ENCODE measurements at places on chromosomes 2 and 18. TPM values are rescaled to one million over a fixed set of nuclear protein-coding genes. Genes with fewer than 3 reads are reported as not detected.

- no peaks in the 10 kb centered on the region for H3K36me3 ChIP-seq
- DNase-seq: no peak
- no peaks in the 10 kb centered on the region for H3K4me1 ChIP-seq
- H3K27me3 ChIP-seq: no peaks in the 10 kb centered on the region
- no peak overlapping the region for H3K27ac ChIP-seq
- H3K4me3 ChIP-seq: no peak overlapping the region
These were observed 945.8 kb upstream of the CRIM1 start for GRCh38 chr2:35409762-35410161.

DNA sequence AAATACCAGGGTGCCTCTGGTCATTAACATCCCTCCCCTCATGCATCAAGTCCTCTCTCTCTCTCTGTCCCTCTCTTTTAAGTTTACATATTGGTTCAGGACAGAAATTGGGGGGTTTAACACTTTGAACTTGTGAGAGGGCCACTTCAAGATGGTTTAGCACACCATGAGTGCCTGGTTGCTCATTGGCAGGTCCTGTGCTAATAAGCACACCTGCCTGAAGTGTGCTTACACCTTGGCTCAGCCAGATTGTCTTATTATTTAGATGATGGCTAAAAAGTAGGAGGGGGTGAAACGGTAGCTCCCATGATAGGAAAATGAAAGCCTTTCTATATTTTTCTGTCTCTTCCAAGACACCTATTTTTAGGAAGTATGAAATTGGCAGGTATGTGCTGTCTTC lies 205.8 kb downstream of the ARL6IP6 start:
- DNase-seq: no peak
- H3K36me3 ChIP-seq: no peaks in the 10 kb centered on the region
- H3K27ac ChIP-seq: no peak overlapping the region
- no peak overlapping the region for H3K4me3 ChIP-seq

- no peak overlapping the region for H3K27ac ChIP-seq
- peaks cover 28% of the 10 kb centered on the region for H3K36me3 ChIP-seq
These were observed 30.4 kb downstream of the LBH start for GRCh38 chr2:30261695-30262211.

GRCh38 chr18:59633317-59633716 lies 63.9 kb downstream of the CCBE1 start:
- H3K27ac ChIP-seq: no peak overlapping the region
- no peaks in the 10 kb centered on the region for H3K36me3 ChIP-seq
- no peaks in the 10 kb centered on the region for H3K4me1 ChIP-seq
- DNase-seq: no peak
- H3K4me3 ChIP-seq: no peak overlapping the region

DNA sequence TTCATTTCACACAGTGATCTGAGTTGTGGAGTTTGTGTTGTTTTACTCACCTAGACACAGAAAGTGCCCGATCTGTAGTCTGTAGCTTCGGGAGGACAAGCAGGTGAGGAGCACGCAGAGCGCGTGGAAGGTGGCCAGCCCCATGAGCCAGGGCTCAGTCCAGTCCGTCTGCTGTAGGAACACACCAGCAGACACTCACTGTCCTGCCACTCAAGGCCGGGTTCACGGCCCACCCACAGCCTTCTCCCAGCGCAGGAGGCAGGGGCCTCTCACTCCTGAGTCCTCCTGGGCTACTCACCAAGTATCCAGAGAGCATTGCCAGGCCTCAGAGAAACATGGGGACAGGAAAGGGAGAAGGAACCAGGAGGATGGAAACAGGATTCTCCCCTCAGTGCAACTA lies 1.7 kb downstream of the TMEM18 start:
- no peak for DNase-seq
- peaks cover 16% of the 10 kb centered on the region for H3K4me1 ChIP-seq
- H3K36me3 ChIP-seq: peaks cover 32% of the 10 kb centered on the region

- H3K4me3 ChIP-seq: no peak overlapping the region
- no peak overlapping the region for H3K27ac ChIP-seq
- H3K36me3 ChIP-seq: no peaks in the 10 kb centered on the region
- H3K27me3 ChIP-seq: no peaks in the 10 kb centered on the region
- H3K4me1 ChIP-seq: no peaks in the 10 kb centered on the region
These were observed 95.0 kb downstream of the EPC2 start for GRCh38 chr2:148739454-148740105.

DNA sequence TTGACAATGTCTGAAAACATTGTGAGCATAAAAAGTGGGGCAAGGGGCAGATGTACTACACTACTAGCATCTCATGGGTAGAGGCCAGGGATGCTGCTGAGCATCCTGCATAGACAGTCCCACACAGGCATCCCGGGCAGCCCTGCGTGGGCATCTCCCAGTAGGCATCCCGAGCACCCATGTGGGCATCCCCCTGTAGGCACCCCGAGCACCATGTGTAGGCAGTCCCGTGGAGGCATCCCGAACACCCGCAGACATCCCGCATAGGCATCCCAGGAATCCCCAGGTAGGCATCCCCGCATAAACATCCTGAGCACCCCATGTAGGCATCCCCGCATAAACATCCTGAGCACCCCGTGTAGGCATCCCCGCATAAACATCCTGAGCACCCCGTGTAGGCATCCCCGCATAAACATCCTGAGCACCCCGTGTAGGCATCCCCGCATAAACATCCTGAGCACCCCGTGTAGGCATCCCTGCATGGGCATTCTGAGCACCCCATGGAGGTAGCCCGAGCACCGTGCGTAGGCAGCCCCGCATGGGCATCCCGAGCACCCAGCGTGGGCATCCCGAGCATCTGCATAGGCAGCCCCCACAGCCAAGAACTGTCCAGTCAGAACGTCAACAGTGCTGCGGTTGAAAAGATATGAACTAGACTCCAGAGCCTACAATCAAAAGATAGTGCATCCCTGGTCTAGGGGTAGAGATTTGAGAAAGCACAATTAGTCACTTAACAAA lies 273.5 kb downstream of the NBAS start:
- DNase-seq: no peak
- no peak overlapping the region for H3K4me3 ChIP-seq
- peaks cover 38% of the 10 kb centered on the region for H3K36me3 ChIP-seq
- H3K27me3 ChIP-seq: no peaks in the 10 kb centered on the region

- no peaks in the 10 kb centered on the region for H3K4me1 ChIP-seq
- H3K27me3 ChIP-seq: no peaks in the 10 kb centered on the region
- H3K27ac ChIP-seq: no peak overlapping the region
These were observed 96.9 kb upstream of the RMP24 start for GRCh38 chr18:35875566-35875965.

- no peak for DNase-seq
- no peaks in the 10 kb centered on the region for H3K36me3 ChIP-seq
- no peak overlapping the region for H3K27ac ChIP-seq
- H3K4me1 ChIP-seq: no peaks in the 10 kb centered on the region
- H3K27me3 ChIP-seq: no peaks in the 10 kb centered on the region
These were observed 43.0 kb downstream of the SERPINB7 start for GRCh38 chr18:63818212-63818611.

GRCh38 chr2:236571145-236571544 lies 1.5 kb downstream of the ACKR3 start:
- peaks cover 53% of the 10 kb centered on the region for H3K4me1 ChIP-seq
- H3K27me3 ChIP-seq: peaks cover 8% of the 10 kb centered on the region
- no peak for DNase-seq
- peak overlapping the region; percentile 63 for H3K4me3 ChIP-seq

DNA sequence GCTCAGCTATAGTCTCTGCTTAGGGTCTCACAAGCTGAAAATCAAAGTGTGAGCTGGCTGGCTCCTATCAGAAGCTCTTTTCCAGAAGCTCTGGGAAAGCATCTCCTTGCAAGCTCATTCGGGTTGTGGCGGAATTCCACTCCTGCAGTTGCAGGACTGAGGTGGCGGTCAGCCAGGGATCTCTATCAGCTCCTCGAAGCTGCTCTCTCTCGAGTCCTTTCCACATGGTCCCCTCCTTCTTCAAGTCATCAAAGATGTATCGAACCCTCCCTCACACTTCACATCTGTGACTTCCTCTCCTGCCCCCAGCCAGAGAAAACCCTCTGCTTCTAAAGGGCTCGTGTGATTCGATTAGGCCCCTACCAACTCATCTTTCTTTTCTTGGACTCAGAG lies 141.7 kb downstream of the ZFP36L2 start:
- peaks cover 58% of the 10 kb centered on the region for H3K4me1 ChIP-seq
- peak overlapping the region; percentile 88 for H3K27ac ChIP-seq
- DNase-seq: no peak
- H3K27me3 ChIP-seq: no peaks in the 10 kb centered on the region
- no peak overlapping the region for H3K4me3 ChIP-seq

DNA sequence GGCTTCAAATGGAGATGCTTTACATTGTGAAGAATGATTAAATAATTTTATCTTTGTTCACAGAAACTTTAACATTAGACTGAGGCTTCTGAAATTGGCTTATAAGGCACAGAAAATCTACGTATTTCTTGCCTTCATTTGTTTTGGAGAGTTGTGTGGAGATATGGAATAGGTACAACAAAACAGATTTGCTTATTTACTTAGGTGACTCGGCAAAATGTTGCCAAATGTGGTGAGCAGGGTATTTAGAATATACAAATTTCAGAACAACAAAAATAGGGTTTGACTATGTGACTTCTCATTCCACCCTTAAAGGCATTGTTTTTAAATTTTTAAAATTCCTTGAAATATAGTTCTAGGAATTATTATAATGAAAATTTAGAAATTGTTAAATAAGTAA lies 134.2 kb downstream of the KCNJ3 start:
- no peak for DNase-seq
- no peaks in the 10 kb centered on the region for H3K27me3 ChIP-seq
- H3K4me1 ChIP-seq: no peaks in the 10 kb centered on the region
- H3K36me3 ChIP-seq: no peaks in the 10 kb centered on the region

- no peak overlapping the region for H3K27ac ChIP-seq
- no peak for DNase-seq
- peaks cover 10% of the 10 kb centered on the region for H3K4me1 ChIP-seq
These were observed 108.1 kb upstream of the SLC1A4 start for GRCh38 chr2:64881037-64881492.

- no peak overlapping the region for H3K4me3 ChIP-seq
- no peak overlapping the region for H3K27ac ChIP-seq
- H3K4me1 ChIP-seq: no peaks in the 10 kb centered on the region
- H3K27me3 ChIP-seq: peaks cover 5% of the 10 kb centered on the region
- no peaks in the 10 kb centered on the region for H3K36me3 ChIP-seq
These were observed 103.4 kb upstream of the TMEM18 start for GRCh38 chr2:780581-780980.

GRCh38 chr2:218970894-218971293 lies 11.4 kb downstream of the CDK5R2 start:
- no peak overlapping the region for H3K4me3 ChIP-seq
- H3K27me3 ChIP-seq: peaks cover 28% of the 10 kb centered on the region
- no peaks in the 10 kb centered on the region for H3K36me3 ChIP-seq
- no peak for DNase-seq
- no peak overlapping the region for H3K27ac ChIP-seq

- no peaks in the 10 kb centered on the region for H3K36me3 ChIP-seq
- no peaks in the 10 kb centered on the region for H3K27me3 ChIP-seq
- DNase-seq: peak; percentile 58
- H3K27ac ChIP-seq: no peak overlapping the region
- peaks cover 15% of the 10 kb centered on the region for H3K4me1 ChIP-seq
These were observed 26.4 kb downstream of the ZNF516 start for GRCh38 chr18:76468345-76469304.

GRCh38 chr2:127142663-127143630 lies 36.0 kb upstream of the BIN1 start:
- no peak overlapping the region for H3K4me3 ChIP-seq
- H3K4me1 ChIP-seq: peaks cover 10% of the 10 kb centered on the region
- no peaks in the 10 kb centered on the region for H3K27me3 ChIP-seq
- H3K36me3 ChIP-seq: no peaks in the 10 kb centered on the region

GRCh38 chr2:44326548-44327264 lies 34.6 kb downstream of the PREPL start:
- no peak overlapping the region for H3K27ac ChIP-seq
- H3K27me3 ChIP-seq: no peaks in the 10 kb centered on the region
- H3K4me1 ChIP-seq: no peaks in the 10 kb centered on the region
- DNase-seq: no peak

DNA sequence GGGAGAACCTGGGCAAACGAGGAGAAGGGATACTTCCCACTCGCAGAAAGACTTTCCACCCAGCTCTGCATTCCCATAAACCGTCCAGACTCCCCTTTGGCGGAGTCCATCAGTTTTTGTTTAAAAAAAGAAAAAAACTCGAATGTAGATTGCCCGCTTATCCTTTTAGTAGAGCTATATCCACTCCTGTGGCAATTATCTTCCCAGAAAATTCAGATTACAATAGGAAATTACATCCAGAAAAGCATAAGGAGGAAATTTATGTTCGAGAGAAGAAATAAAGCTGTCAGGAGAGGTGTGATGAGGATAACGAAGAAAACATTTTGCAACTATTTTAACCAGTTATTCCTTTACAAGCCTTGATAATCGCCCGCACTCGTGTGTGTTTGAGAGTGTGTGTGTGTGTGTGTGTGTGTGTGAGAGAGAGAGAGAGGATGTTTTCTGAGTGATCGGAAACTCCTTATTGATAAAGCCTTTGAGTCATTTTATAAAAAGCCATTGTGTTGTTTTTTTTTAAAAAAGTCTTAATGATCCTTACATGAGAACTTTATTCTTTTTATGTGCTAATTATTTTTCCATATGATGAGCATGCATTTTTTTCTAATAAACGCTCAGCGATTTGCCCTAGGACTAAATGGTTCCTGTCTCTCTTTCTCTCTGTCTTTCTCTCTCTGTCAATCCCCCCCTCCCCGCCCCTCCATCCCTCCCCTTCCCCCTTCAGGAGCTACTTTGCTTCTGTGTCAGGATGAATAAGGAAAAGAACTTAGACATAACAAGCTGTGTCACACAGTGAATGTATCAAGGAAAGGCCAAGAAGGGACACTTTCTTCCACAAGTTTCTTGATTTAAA lies 1.1 kb upstream of the PPP3R1 start:
- H3K4me3 ChIP-seq: peak overlapping the region; percentile 66
- peak overlapping the region; percentile 90 for H3K27ac ChIP-seq
- no peak for DNase-seq

DNA sequence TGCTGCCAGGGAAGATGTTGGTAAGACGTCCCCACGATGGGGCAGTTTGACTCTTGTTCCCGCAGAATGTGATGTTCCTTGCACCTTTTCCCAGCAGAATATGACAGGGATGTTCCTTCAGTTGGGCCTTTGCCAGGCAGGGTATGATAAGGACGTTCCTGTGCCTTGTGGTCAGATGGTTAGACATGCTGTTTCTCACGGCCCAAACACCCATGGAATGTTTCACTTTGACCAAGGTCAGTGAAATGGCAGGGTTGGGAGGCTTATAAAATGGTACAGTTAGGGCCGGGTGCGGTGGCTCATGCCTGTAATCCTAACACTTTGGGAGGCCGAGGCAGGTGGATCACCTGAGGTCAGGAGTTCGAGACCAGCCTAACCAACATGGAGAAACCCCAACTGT lies 40.3 kb upstream of the YPEL5 start:
- no peaks in the 10 kb centered on the region for H3K4me1 ChIP-seq
- H3K4me3 ChIP-seq: no peak overlapping the region
- H3K27me3 ChIP-seq: no peaks in the 10 kb centered on the region
- H3K36me3 ChIP-seq: no peaks in the 10 kb centered on the region

Gene CYS1
- 2.6 TPM for total RNA-seq

Gene OXER1
- 1.9 TPM for total RNA-seq

Gene PPP1R1C
- total RNA-seq: 2.9 TPM

Gene STARD6
- not detected for total RNA-seq

Gene CXCR2
- 20.1 TPM for total RNA-seq

Gene ITSN2
- total RNA-seq: 92.8 TPM
